ENCODE measurements at places on chromosomes 5 and 9.

DNA sequence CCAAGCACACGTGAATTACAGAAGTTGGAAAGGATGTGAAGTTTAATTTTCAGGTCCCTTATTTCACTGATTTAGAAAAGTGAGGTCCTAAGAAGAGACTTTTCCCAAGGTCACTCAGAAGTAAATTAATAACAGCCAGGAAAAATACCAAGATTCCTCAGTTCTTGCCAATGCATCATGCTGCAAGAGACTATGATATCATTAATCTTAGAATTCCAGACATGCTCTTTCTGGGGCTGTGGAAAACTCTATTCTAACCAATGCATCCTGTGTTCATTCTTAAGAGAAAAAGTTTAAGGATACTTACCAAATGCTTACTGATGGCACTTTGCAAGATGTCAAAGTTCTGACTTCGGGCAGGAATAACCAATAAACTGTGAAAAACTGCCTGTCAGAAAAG lies 42.8 kb downstream of the TEX10 start:
- DNase-seq = no peak

DNA sequence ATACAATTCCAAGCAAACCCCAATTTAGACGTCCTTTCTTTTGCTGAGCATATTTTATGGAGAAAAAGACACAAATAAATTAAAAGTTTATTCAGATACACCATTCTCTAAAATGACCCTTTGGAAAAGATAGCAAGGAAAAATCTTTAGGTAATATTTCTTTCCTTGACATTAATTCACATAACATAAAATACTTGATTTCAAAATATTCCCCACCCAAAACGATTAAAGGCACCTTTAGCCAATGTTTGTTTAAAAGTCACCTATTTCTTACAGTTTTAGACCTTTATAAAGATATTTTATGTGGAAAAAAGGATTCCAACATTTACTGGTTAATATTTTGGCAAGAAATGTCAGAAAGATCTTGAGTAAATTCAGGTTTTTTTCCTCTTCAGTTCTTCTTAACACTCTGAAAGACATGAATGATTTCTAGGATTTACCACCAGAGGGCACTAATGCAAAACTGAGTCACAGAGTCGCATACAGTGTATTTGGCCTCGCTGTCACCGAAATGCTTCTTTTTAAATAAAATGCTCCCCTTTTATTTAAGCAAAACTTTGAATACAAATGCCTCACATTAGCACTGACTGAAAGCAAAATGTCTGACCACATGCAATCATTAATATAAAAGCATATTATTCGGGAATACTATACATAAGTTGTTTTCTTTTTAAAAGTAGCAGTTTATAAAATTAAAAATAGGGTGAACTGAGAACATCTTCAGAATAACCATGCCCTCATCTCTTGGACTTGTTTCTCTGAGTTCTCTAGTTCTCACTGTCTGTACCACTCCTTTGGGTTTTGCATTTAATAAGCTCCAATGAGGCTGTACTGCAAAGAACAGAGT lies 122.5 kb downstream of the SLC1A3 start:
- no peak for DNase-seq

DNA sequence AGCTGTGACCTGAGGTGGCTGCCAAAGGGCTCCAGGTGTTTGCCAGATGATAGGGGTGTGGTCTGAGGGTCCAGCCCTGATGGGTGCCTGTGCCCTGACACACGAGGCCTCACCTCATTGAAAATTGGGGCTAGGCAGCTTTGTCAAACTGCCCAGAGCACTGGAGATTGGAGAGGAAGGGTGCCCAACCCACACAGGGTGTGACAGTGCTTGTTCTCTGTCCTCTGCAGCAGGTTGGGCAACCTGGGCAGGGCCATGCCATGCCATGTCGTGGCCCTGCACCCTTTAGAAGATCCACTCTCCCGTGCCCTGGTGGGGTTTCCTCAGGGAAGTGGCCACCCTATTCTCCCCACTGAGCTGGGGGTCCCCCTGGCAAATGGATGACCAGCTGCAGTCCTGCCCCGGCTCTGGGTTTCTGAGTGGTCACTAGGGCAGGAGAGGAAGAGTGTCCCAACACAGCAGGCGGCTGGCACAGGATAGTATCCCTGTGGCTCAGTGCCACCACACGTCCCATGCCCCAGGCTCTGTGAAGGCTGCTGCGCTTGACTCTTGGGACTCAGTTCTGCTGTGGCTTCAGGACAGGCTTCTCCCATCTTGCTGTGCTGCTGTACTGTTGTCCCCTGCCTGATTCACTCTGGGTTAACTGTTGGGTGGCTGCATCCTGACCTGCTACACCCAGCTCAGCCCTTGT lies 100.8 kb upstream of the PITX1 start:
- DNase-seq = no peak

- no peak for DNase-seq
These were observed 403.2 kb upstream of the PTGER4 start for GRCh38 chr5:40276426-40277102.

DNA sequence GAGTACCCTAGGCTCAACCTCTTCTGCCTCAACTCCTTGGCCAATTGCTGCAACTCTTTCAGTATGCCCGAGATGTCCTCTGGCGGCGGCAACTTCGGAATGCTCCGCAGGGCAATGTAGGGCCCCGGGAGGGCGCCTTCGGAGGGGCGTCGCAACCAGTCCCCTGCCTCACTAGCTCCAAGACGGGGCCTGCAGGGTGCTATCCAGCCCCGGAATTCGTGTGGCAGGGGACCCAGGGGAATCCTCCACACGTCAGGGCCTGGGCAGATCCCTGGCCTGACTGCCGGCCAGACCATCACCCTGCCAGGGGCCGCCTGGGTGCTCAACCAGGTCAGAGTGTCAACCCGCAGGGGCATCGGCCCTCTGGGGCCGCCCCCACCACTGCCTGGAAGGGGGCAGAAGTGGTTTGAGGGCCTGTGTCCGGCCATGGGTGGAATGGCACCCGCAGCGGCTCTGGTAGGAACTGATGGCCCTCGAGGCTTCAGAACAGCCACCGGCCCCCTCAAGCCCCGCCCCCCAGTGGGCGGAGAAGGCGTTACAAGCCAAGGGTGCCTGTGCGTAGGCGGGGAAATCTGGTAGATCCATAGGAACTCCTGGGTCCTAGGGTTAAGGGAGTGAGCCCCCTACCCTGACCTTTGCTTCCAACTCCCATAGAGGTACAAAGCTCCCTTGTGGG lies at the start of gene POU5F2:
Gene POU5F2 (minus strand): TSS at position 465 of the 676 bp plus-strand sequence. CDS start 37 bp downstream, at position 428.
- no peak for DNase-seq

DNA sequence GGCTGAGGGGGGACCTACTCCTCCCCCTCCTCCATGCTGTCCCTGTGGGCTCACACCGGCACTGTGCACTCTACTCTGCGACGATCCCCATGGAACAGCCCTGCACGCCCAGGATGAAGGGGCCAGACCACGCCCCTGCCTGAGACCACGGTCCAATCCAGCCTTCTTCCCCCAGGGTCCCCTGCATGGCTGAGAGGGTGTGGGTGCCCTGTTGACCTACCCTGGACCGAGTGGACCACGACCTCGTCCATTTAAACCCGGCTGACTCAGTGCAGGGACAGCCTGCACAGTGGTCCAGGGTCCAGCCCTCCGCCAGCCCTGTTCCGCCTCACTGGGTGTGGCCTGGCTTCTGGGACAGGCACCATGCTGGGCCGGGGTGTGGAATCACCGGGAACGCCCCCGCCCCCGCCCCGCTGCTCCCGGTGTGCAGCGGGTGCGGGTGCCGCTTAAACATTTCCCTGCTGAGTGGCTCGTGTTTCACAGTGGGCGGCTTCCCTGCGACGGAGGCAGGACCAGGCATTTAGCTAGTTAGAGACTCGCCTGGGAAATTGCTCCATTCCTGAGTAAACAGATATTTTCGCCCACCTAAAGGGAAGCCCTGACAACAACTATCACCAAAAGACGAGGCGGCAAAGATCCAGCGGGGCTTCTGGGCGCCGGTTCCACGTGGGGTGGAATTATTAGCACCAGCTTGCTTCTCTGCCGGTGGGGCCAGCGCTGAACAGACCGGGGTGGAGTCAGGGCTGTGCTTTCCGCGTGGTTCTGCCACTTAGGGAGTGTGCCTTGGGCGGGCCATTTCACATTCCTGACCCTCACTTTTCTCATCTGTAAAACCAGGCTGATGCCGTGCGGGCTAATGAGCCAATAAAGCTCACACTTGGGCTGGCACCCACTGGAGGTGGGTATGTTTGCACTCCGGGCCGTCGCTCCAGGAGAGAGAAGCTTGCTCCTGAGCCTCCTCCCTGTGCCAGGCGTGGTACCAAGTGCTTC lies 22.6 kb downstream of the DBH start:
- DNase-seq = no peak

GRCh38 chr5:6626508-6626907 lies 6.3 kb downstream of the NSUN2 start:
- no peak for DNase-seq

DNA sequence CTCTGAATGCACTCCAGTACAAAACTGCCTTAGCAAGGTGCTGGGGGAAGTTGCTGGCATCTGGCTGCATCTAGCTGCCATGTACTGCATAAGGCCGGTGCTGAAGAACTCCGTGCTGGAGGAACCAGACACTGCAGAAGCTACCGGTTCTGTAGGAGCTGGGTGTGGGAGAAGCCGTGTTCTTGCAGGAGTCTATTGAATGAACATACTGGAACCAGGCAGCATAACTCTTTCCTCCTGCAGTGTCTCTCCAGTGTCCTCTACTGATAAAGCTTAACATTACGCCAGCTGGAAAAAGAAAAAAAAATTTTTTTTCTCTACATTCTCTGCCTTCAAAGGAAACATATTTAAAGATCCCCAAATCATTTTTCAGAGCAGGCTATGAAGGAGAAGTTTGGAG lies 38.5 kb downstream of the VPS13A start:
- DNase-seq = no peak

- DNase-seq = no peak
These were observed 39.3 kb downstream of the CAPSL start for GRCh38 chr5:35898952-35899660.

- no peak for DNase-seq
These were observed 334.0 kb downstream of the ARHGEF28 start for GRCh38 chr5:73960023-73960422.

GRCh38 chr9:35487081-35487480 lies 2.8 kb upstream of the RUSC2 start:
- DNase-seq = no peak

- DNase-seq = no peak
These were observed 724.4 kb downstream of the TLE1 start for GRCh38 chr9:80964914-80965313.

DNA sequence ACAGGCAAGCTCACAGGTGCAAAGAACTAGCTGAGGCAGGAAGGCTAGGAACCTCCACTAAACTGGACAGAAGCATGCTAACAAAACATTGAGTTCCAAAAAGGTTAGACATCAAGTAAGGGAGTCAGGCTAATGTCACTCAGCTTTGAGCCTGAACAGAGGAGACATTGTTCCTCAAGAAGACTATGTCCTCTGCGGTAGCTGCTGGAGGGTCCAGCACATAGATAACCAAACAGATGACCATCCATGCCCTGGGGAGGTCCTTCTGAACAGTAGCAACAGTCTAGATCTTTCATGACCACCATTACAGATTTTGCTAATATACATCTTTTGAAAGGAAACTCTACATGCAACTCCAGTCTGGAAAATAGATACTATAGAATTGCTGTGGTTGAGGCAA lies 57.7 kb downstream of the CYSTM1 start:
- no peak for DNase-seq

- DNase-seq = no peak
These were observed 51.5 kb downstream of the KLF9 start for GRCh38 chr9:70362952-70363351.

DNA sequence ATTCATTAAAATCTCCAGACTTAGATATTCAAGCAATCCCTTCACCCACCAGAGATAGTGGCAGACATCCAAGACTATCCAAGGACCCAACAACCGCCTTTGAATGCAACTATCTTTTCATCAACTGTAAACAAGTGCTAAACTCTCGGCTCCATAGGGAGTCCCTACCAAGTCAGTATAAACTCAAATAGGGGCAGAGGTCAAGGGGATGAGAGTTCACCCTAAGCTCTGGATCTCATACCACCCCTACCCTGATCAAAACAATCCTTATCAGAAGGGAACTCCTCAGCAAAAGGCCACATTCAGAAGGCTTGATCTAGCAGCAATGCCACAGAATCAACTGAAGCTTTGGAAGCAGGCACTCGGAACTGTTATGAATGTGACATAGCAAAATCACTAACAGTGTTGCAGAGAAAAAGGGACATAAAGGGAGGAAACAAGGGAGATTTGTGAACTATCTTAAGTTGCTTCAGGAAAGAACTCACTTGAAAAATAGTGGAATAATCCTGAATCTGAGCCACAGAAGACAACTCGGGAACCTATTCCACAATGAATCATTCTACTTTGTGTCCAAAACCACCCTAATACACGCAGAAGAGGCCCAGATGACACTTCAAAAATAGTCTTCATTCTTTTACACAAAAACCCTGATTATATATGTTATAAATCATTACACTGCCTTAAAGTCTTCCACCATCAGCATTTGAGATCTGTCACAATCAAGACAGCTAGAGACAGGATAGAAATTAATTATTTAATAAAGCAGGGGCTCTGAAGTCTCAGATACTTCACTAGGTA lies 49.8 kb downstream of the NR6A1 start:
- DNase-seq = no peak

GRCh38 chr5:179621551-179622214 lies 1.8 kb downstream of the HNRNPH1 start:
- no peak for DNase-seq

- DNase-seq = no peak
These were observed 32.8 kb downstream of the C5orf15 start for GRCh38 chr5:133935667-133935940.

GRCh38 chr5:172958331-172959046 lies 735 bp upstream of the RPL26L1 start:
- peak; percentile 47 for DNase-seq

DNA sequence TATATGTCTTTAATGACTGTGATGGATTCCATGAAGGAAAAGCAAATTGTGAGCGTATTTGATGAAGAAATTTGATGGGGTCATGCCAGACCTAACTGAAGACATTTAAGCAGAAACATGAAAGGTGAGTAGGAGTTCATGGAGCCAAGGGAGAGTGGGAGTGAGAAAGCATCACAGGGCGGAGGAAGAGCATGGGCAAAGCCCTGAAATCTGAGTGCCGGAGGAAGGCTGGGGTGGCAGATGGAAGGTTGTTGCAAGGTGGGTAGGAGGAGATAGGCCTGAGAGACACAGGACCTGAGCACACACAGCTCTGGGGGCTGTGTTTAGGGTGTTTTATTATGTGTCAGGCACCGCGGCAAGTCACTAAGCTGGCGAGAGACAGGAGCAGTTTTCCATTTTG lies 100.3 kb upstream of the SPOCK1 start:
- DNase-seq = no peak

- DNase-seq = no peak
These were observed 27.2 kb upstream of the ZFR start for GRCh38 chr5:32471784-32472183.

GRCh38 chr9:5493679-5494511 lies 16.4 kb upstream of the PDCD1LG2 start:
- DNase-seq = no peak

All from stimulated activated CD4-positive, alpha-beta T cell treated with anti-CD3 and anti-CD28 coated beads, Interleukin-1b, Interleukin-23, amount 100 ng/mL, for 24 hours (primary cell).